Fibroblast of skin of scalp (primary cell): ENCODE measurements at places on chromosomes 5 and 9.

DNA sequence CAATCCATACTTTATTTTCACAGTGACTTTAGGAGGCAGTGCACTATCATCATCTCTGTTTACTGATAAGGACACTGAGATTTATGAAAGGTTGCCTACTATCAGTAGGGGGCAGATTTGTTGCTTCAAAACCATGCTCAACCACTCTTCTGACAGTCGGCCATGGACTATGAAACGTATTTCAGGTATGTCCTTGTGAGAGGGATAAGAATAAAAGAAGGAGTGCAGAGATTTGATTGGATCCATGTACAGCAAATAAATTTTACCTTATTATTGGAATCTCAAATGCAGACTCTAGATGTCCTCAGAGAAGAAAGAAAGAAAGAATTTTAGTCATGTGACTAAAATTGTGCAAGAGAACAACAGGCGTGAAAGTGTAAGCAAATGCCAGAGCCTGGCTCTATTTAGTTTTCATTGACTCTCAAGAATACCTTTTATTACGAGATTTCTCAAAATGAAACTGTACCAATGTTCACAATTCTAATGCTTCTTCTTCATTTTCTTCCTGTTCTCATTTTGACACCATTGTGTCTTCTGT is 296.6 kb upstream of the RASA1 start:
- DNase-seq: peak; percentile 7

- DNase-seq: peak; percentile 62
These were observed 20.6 kb downstream of the GNAQ start for GRCh38 chr9:78011049-78011448.

DNA sequence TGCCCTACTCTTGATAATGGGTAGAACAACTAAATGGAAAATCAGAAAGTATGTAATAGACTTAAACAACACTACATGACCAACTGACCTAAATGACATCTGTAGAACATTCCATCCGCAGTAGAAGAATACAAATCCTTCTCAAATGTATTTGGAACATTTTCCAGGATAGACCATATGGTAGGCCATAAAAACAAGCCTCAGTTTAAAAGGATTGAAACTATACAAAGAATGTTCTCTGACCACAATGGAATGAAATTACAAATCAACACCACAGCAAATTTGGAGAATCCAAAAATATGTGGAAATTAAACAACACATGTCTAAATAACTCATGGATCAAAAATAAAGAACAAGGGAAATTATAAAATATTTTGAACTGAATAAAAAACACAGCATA is 189.2 kb downstream of the NDUFS4 start:
- DNase-seq: peak; percentile 50

GRCh38 chr9:79581388-79581787 is 9.6 kb downstream of the TLE4 start:
- peak; percentile 29 for DNase-seq

- DNase-seq: no peak
These were observed 369.9 kb downstream of the DNAH5 start for GRCh38 chr5:13574574-13574973.

GRCh38 chr5:116023619-116024018 is 8.7 kb upstream of the ARL14EPL start:
- DNase-seq: no peak

DNA sequence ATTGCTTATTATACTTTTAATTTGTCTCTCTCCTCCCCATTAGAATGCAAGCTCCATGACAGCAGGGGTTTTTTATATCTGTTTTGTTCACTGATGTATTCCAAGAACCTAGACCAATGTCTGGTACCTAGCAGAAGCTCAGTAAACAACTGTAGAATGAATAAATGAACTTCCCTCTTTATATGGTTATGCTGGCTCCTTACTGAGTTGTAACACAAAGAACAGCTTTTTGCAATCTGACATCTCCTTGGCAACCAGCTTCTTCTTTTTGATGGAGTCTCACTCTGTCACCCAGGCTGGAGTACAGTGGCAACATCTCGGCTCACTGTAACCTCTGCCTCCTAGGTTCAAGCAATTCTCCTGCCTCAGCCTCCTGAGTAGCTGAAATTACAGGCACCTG is 13.6 kb downstream of the TRMO start:
- no peak for DNase-seq

DNA sequence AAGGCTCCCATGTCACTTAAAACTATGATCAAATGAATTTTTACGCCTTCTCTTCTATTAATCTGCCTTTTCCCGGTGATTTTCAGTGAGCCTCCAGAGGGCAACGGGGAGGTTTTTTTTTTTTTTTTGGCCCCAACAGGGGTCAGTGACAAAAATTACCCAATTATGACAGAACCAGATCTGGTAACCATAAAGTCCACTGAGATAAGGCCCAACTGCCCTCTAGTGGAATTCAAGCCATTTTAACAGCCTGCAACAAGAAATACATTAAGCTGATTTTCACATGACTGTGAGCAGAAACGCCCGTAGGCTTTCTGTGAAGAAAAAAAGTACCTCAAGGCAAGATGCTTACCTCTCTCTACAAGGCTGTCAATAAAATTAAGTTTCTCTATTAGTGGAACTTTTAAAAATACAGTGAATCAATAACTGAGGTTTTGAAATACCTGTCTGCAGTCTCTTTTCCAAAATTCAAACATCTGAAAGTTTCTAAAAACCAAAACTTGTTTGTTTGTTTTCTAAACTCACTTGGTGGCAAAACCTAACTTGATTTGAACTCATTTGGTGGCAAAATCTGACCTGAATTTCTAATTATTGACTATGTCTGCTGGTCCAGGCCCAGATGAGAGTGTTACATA is 49.7 kb upstream of the FST start:
- peak; percentile 72 for DNase-seq

DNA sequence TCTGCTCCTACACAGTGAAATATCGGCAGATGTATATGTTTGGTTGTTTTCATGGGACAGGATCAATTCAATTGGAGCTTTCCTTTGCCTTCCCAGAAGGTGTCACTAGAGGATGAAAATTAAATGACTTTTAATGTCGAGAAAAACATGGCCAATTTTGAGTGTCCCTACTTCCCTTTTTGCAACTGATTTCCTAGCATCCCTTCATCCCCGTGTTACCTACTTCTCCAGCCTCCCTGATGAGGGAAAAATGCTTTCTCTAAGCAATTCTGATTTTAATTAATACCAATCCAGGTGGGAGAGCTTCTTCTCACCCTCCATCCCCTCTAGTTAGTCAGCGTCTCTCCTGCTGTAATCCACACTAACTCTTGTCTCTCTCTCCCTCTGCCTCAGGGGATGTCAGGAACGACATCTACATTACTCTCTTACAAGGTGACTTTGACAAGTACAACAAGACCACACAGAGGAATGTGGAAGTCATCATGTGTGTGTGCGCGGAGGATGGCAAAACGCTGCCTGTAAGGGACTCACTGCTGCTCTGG is 64.9 kb downstream of the DOCK2 start:
- DNase-seq: peak; percentile 65

GRCh38 chr5:113450462-113450861 is 15.7 kb upstream of the TSSK1B start:
- peak; percentile 5 for DNase-seq

DNA sequence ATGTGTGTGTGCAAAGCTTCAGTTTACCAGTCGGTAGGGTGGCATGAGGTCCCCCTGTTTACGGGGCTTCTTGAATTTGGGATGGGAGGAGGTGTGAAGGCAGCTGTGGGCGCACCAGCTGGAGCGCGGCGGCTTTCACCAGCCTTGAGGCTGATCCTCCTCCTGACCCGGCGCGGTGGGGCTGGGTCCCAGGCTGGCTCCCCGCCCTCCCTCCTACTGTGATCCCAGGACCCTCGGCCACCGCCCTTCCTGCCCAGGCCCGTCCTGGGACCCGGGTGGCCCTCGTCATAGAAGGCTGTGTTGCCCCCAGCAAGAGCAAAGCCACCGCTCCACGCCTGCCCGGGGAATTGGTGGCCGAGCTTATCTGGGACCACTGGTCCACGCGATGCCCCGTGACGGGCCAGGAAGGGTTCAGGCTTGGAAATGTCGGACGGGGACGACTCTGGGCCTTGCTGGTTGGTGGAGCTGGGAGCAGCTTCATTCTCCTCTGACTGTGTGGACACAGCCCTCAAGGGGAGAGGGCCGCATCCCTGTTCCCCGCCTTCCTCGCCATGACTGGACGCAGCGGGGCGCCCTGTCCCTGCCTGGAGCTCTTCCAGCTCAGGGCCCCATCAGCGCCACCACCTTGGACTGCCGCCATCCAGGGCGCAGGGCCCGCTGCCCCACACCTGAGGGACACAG is 271.1 kb upstream of the IRX1 start:
- no peak for DNase-seq

DNA sequence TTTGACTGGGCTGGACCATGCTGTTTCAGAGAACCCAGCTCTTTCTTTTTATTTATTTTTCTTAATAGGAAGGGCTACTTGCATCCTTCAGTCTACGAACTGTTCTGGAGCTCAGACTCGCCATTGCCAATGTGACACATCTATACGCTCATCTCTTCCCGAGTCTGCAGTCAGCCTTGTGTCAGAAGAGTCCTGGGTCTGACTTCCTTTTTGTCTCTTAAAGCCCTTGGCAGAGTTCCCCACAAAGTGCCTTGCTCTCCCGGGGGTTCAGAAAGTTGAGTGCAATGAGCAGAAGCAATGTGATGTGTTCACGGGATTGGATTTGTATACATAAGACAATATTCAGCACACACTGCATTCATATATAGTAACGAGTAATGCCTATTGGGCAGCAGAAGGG is 140.4 kb downstream of the ATPSCKMT start:
- DNase-seq: peak; percentile 9

GRCh38 chr5:68129364-68129763 is 86.2 kb upstream of the PIK3R1 start:
- DNase-seq: no peak

- no peak for DNase-seq
These were observed 301.4 kb upstream of the RFX3 start for GRCh38 chr9:3827175-3827574.
